Ascending aorta (tissue), 2 donors: ENCODE measurements at places on chromosomes 16 and 17. TPM values are rescaled to one million over a fixed set of nuclear protein-coding genes. Genes with fewer than 3 reads are reported as not detected.
A peak's percentile ranks its signal among the peaks of the same experiment; 100 is the strongest.

DNA sequence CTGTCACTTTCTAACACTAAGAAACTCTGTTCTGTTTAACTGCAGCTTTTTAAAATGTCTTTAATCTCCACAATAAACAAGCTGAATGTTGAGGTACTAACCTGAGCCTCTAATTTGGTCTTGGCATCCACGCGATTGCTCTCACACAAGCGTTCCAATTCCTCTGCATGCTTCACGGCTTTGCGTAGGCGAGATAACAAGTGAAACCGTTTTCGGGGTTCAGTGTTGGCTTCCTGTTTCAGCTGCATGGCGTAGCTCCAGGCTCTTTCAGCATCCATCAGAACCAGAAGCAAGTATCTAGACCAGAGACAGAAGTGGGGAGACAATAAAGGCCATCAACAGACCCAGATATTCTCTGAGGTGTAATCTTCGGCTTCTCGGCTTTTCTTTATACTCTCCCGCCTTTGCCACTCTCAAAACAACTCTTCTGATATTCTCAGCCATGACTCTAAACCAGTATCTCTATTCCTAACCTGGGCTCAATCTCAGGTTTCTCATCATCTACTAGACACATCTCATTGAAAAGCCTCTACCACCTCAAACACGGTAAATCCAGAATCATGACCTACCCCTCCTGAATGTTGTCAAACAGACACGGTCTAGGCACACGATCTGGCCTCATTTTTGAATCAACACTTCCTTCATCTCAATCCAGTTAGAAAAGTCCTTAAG, 8.3 kb downstream of the SRP68 start:
- H3K27me3 ChIP-seq = no peaks in the 10 kb centered on the region
- no peak for DNase-seq
- H3K36me3 ChIP-seq = peaks cover 88% of the 10 kb centered on the region
- no peaks in the 10 kb centered on the region for H3K4me1 ChIP-seq
- H3K4me3 ChIP-seq = no peak overlapping the region

GRCh38 chr16:88323546-88324330, 59.0 kb upstream of the ZNF469 start:
- H3K27me3 ChIP-seq = no peaks in the 10 kb centered on the region

GRCh38 chr16:24070851-24071250, 185.3 kb upstream of the CACNG3 start:
- H3K4me1 ChIP-seq = no peaks in the 10 kb centered on the region
- DNase-seq = peak; percentile 22
- no peak overlapping the region for H3K27ac ChIP-seq

Gene DPEP2
- 1.1 TPM for total RNA-seq

- no peaks in the 10 kb centered on the region for H3K27me3 ChIP-seq
- DNase-seq = no peak
- H3K36me3 ChIP-seq = peaks cover 4% of the 10 kb centered on the region
- H3K27ac ChIP-seq = peak overlapping the region; percentile 72
- H3K4me3 ChIP-seq = no peak overlapping the region
- peaks cover 29% of the 10 kb centered on the region for H3K4me1 ChIP-seq
Measured at GRCh38 chr16:50568187-50568815, 20.1 kb downstream of the NKD1 start.
